ENCODE measurements at places on chromosomes 3 and 15.

DNA sequence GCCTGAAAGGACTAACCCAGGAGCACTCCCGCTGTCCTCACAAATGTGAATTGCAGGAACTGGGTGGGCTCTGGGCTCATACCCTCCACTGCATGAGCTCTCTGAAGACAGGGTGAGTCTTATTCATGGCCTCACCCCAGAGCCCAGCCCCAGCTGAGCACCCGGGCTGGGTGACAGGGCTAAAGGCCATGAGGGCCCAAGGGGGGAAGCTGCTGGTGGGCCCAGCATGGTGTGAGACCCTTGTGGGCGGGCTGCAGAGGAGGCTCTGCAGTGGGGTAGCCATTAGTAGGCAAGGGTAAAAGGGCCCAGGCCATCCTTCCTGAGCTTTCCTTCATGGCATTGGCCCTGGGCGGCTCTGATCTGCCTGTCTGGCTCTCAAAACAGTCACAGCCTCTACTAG lies 30.3 kb downstream of the SRPRB start:
- no peak for DNase-seq

DNA sequence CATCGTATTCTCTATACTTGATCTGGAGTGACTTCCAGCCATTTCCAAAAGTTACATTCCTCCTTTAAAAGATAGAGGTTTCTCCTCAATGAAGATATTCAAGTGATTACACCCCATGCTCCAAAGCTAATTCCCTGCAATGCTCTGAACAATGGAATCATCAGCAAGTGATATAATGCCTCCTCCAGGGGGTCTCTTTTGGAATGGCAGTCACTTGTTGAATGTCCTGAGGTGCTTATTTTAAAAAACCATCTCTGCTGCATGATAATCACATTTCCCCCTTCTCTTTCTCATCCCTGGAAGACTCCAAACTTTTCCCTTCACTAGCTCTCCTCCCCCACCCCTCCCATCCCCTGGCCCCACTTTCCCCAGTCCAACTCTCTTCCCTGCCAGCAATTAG lies 2.6 kb downstream of the LHFPL4 start:
- DNase-seq: no peak

DNA sequence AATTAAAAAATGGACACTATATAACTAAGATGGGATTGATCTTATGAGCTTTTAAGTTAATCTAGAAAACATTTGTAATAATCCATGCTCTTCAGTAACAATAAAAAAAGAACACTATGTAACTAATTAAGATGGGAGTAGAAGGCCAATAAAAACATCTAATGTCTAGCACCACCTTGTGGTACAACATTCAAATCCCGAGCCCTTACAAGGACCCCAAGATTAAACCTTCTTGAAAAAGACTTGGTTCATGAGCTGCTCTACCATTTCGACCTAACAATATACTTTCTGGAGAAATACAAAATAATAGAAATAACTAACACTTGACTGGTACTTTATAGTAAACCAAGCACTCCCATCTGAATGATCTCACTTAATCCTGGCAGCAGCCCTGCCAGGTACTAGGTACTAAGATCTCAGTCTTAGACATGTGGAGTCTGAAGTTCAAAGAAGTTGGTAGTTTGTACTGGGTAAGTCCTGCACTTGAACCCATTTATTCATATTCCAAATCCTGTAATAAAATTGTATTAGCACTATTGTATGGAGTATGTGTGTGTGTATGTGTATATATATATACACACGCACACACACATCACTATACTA lies 21.8 kb downstream of the METTL6 start:
- no peak for DNase-seq

GRCh38 chr15:26103002-26103404 lies 239.9 kb upstream of the ATP10A start:
- no peak for DNase-seq

GRCh38 chr3:20245781-20246180 lies 59.8 kb upstream of the SGO1 start:
- DNase-seq: no peak

- DNase-seq: no peak
Observed at GRCh38 chr15:77838595-77838994, 205.9 kb upstream of the LINGO1 start.

DNA sequence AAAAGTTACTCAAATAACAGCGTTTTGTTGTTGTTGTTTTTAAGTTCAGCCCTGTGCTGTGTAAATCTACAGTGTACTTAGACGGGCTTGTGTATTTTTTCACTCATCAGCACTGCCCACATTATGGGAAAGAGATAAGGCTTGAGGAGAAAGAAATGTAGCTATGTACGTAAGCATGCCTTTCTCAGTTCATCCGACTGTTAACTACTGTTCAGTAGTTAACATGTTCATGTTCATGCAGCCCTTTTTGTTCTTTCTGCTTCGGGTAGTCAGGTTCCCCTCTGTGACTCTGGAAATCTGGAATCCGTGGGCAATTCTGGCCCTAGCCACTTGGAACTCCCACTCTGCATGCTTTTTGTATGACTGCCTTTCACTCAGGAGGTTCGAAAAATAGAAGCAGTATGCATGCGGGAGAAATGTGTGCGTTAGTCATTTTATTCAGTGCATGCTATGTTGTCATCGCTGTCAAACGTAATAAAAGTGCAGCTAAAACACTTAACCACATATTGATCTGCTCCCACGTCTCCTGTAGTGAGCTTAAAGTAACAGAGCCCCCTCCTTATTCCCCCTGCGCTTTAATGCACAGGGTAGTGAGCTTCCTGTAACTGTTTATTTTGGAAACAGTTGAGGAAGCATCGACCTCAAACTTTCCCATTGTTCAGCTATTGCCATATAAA lies 283.1 kb upstream of the NR2F2 start:
- DNase-seq: no peak

- no peak for DNase-seq
Observed at GRCh38 chr3:130662501-130662996, 84.1 kb downstream of the PIK3R4 start.

DNA sequence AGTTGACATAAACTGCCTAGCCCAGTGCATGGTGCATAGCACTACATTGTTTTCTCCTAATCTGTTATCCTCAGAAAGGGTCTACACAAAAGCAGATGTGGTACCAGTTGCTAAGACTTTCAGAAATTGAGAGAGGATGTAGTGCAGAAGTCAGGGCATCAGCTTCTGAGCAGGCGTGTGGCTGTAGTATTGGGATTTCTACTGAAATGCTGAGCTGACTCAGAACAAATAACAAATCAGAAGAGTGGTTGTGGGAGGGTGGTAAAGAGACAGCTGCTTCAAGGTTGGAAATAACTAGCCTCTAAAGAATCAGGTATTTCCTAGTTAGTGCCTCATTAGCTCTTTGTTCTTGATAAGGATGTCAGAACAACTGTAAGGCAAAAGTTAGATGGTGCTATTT lies 161.3 kb downstream of the AKAP13 start:
- no peak for DNase-seq

GRCh38 chr15:60228101-60228500 lies 169.7 kb downstream of the ANXA2 start:
- no peak for DNase-seq

GRCh38 chr3:69865925-69866679 lies 126.8 kb downstream of the MITF start:
- no peak for DNase-seq

DNA sequence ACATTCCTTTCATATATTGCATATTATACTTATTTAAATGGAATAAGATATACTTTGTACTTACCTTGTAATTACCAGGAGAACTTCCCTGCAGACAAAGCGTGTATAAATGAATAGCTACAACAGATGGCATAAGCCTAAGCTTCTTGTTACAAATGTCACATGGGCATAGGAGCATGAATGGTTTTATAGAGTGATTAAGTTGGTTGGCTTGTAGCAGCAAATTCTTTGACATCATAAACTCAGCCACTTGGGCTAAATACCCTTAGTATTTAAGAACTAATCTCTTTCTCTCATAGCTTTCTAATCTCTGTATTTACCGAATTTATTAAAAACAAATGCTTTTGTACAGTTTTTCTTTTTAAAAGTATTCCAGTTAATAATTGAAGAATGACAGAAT lies at the start of gene UBAP1L:
TSS of gene UBAP1L (minus strand) at position 115 of the 400 bp plus-strand sequence. CDS start 8,985 bp downstream, outside the sequence.
- DNase-seq: no peak

All from stimulated activated CD4-positive, alpha-beta T cell treated with anti-CD3 and anti-CD28 coated beads, Interleukin-15, amount 100 ng/mL, for 1 hour (primary cell).